ENCODE measurements at places on chromosomes 13 and 19. TPM values are rescaled to one million over a fixed set of nuclear protein-coding genes. Genes with fewer than 3 reads are reported as not detected.

The ONECUT3 gene
- polyA plus RNA-seq: under 0.01 TPM

The CRX gene
- not detected for polyA plus RNA-seq

The ZNF530 gene
- polyA plus RNA-seq: 1.1 TPM

The ERICH6B gene
- not detected for polyA plus RNA-seq

The LILRA1 gene
- 0.21 TPM for polyA plus RNA-seq

The P2RY11 gene
- polyA plus RNA-seq: 12.8 TPM

The IGSF23 gene
- polyA plus RNA-seq: not detected

The SPIB gene
- 0.22 TPM for polyA plus RNA-seq

The S1PR4 gene
- 1.5 TPM for polyA plus RNA-seq
